ENCODE measurements at places on chromosomes 2 and 18. TPM values are rescaled to one million over a fixed set of nuclear protein-coding genes. Genes with fewer than 3 reads are reported as not detected.

CSRNP3 gene
- total RNA-seq, result not detected

C2orf66 gene
- not detected for total RNA-seq

SCN1A gene
- not detected for total RNA-seq

C1GALT1C1L gene
- total RNA-seq, result 2.2 TPM

CIDEA gene
- not detected for total RNA-seq

ANO7 gene
- total RNA-seq, result 2.1 TPM

ARHGEF4 gene
- 7.8 TPM for total RNA-seq

KLHL14 gene
- total RNA-seq, result not detected

ADRA2B gene
- total RNA-seq, result 0.14 TPM

Measured in A549 treated with dexamethasone at 1 μM for 4 hours (cell line).